ENCODE measurements at places on chromosomes 11 and 22. TPM values are rescaled to one million over a fixed set of nuclear protein-coding genes. Genes with fewer than 3 reads are reported as not detected.

DNA sequence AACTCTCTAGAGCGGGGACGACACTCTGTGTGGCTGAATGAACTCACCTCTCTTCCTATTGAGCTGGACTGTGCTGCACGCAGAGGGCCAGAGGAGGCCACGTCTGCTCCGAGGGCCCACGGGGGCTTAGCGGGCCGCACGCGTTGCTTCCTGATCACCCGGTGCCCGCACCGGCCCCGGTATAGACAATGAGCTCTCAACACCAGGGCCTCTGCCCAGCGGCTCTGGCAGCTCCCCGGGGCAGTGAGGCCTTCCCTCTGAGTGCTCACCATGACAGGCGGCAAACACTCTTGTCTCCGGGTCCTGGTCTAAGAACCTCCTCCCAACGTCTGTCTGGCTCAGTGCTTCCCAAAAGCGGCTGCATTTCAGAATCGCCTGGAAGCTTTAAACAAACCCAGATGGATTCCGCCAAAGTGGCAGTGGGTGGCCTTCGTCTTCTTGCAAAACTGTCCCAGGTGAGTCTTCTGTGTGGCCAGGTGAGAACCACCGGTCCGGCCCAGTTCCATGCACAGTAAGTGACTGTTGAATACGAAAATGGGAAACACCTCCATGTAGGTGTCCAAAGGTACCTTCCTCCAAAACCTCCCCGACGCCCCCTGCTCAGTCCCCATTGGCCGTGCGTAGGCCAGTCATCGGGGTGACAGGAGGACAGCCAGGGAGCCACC lies 47.8 kb upstream of the CCND1 start:
- DNase-seq = no peak

GRCh38 chr11:76665921-76666351 lies 4.6 kb downstream of the LRRC32 start:
- no peak for DNase-seq

The MB gene
- total RNA-seq = not detected

- no peak for DNase-seq
Observed at GRCh38 chr11:116701297-116701801, 71.4 kb downstream of the BUD13 start.

The LIF gene
- 1.7 TPM for total RNA-seq

The CLDN5 gene
- total RNA-seq = 1,341 TPM

DNA sequence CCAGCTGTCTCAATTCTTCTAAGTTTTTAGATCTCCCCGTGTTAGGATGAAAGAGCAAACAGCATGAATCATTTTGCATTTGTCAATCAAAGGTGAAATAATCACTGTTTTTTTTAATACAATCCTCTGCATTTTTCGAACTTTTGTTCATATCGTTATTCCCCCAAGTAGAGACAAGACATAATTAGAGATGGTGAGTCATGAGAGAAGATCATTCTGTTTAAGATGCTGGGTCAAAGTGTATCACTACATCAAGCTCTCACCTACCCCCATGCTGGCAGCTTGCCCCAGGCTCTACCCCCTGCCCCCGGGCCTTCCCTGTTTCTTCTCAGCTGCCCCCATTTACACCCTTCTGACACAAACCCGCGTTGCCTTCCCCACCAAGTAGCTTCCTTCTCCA lies 30.5 kb upstream of the MYO18B start:
- DNase-seq = no peak

- no peak for DNase-seq
Observed at GRCh38 chr11:39968071-39968470, 1491.4 kb downstream of the LRRC4C start.
